ENCODE measurements at places on chromosomes 16 and 17.

DNA sequence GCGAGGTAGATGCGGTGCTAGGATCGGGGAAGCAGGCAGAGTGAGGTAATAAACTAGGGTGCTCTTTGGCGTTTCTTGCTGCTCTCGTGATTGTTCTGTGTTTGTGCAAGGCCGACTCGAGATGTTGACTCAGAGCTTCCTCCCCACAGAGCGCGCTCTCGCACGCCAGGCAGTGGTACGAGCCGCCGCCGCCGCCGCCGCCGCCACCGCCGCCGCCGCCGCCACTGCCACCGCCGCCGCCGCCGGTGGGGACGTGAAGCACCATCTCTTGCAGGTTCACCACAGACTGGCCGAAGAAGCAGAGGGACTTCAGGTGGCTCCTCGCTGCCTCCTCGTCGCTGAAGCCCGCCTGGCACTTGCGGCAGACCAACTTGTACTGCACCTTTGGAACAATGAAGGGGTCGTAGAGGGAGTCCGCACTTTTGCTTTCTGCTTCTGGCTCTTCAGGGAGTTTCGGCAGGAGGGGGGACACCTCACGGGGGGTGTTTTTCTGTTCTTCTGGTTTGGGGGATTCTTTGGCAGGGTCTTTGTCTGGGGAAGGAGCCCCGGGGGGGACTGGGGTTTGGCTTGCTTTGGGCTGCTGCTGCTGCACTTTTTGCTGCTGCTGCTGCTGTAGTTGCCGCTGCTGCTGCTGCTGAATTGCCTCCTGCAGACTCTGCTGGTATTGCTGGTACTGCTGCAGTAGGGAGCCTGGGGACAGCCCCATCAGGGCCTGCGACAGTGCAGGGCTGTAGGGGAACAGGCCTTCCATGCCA, 260.2 kb downstream of the ZFHX3 start:
- peak; percentile 57 for DNase-seq

GRCh38 chr17:74916851-74917199, 6.2 kb downstream of the USH1G start:
- DNase-seq = no peak

- no peak for DNase-seq
These were observed 62.4 kb upstream of the PLCG2 start for GRCh38 chr16:81716478-81717225.

- DNase-seq = peak; percentile 74
These were observed 51.6 kb downstream of the NT5M start for GRCh38 chr17:17354560-17355349.

- DNase-seq = no peak
These were observed 23.7 kb downstream of the OR1D5 start for GRCh38 chr17:3039736-3040135.
